ENCODE measurements at places on chromosomes 1 and 21.

DNA sequence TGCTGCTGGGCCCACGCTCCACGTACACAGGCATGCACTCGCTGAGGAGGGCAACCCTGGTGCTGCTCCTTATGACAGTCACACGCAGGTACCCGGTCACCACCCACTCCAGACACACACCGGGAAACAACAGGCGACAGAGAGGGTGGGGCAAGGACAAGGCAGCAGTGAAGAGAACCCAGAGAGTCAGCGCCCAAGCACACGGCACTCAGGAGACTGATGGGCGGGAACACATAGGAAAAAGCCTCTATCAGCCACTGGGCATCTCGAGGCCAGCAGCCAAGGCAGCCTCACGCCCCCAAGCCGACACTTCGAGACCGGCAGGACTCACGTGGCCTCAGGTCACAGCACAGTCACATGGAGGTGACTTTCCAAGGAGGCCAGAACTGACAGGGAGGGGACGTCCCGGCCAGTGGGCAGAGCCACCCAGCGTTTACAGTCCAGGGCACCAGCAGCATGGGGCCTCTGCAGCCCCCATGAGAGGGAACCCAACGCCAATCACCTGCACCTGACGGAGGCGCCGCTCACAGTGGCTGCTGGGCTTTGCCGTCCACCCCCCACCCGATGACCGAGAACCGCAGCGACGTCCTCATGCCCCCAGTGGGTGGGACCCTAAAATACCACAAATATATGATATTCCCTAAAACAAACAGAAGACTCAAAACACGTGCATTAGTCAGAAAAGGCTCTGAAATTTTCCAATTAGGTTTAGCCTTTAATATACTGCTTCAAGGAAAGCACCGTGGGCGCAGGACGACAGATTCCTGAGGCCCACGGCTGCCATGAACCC lies 19.7 kb downstream of the PTTG1IP start:
- no peak for DNase-seq

DNA sequence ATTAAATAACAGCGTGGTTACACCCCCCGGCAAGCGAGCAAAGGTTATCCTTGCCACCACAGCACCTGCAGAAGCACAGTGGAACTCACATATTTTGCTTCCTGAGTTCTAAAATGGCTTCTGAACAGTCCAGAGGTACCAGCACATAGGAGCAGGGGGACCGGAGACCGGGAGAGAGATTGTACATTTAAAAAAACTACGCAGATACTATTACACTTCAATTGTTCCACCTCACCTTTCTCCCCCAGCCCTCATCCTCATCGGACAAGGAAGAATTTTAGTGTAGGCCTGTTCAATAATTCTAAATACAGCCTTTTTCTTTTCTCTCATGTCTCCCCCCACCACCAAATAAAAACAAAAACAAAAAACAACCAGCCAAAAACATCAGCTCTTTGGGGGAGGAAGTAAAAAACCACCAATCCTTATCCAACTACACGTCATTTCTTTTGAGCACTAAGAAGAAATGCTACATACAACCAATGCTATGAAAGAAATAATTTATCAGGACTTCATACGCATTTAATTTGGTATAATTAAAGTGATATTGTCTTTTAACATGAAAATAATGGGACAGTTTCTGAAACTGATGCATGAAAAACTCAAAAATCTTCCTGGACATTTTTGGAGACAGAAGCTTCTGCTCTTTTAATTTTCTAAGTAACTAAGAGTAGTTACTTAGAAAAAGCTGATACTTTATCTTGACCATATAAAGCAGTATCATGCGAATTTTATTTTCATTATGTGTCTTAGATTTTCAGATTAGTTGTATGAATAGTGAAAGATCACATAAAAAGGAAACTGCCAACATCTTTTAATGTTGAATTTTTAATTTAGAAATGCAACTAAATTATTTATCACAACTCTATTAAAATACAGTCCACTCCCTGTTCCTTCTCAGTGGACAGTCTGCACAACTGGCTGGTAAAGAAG lies 9.1 kb downstream of the CDKN2C start:
- DNase-seq, result no peak

GRCh38 chr1:174112489-174113162 lies 46.7 kb upstream of the RABGAP1L start:
- no peak for DNase-seq

- no peak for DNase-seq
Observed at GRCh38 chr1:238141353-238141752, 250.6 kb upstream of the ZP4 start.

DNA sequence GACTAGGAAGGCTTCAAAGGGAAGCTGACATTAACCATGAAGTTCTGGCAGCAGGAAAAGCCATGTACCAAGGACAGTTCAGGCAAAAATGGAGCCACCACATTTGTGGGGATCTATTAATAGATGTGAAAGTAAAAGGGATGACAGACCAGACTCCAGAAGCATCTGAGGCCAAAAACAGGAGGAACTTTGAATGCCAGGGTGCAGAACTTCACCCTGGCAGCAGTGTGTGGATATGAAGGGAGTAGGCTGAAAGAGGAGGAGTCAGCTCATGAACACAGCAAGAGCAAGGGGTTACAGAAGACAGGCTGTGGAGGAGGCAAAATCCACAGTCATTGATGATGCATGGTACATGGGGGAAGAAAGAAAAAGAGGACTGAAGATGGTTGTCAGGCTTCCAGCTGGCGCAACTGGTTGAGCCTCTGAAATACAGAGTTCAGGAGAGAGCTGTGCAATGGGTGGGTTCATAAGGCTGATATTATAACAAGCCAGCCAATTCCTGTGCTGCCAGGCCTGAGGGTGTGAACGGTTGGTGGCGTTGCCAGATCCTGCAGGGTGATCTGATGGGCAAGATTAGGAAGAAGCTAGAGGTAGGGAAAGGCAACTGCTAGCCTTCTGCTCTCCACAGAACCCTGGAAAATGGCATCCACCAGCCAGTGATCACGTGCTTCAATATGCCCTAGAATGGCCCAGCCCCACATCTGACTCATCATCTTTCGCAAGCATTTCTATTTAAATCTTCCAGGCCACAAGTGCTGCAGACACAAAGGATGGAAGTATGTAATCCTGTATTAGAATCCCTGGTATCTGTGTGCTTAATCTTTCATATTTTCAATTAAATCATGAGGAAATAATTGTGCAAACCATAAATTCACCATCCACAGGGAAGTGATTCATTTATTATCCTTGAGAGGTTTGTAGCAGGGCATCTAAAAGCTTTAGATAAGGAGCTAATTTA lies 81.9 kb downstream of the SLC25A24 start:
- DNase-seq, result peak; percentile 50

GRCh38 chr1:197438010-197438790 lies 170.1 kb downstream of the CRB1 start:
- no peak for DNase-seq

DNA sequence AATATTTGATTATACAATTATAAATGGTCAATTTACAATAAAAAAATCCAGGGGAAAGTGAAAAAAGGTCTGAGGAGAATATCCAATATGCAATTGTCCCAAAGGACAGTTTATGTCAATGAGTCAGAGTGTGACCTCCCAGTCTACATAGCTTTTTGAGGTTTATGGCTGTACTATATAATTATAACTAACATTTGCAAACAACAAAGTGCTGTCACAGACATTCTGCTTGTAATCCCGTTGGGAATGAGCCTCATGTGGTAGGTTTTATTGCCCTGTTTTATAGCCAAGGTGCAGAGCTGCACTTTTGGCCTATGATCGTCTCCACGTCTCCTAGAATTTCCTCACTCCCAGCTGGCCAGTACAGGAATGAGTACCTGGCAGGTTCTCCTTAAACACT lies 103.8 kb downstream of the ADSS2 start:
- DNase-seq, result no peak

GRCh38 chr1:167137332-167137781 lies 43.5 kb downstream of the STYXL2 start:
- DNase-seq, result no peak

DNA sequence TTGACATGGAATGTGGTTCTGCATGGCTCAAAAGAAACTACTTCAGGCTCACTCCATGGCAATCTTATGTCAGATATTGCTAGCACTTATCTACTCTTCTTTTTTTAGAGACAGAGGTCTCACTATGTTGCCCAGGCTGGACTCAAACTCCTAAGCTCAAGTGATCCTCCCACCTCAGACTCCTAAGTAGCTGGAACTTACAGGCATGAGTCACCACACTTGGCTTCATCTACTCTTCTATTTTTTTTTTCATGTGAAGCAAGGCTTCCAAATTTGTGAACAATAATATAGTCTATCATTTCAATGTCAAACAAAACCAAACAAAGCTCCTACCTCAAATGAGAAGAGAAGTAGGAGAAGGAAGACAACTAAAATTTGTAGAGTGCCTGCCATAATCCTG lies 7.5 kb upstream of the PSEN2 start:
- DNase-seq, result no peak

GRCh38 chr1:90948301-90948700 lies 73.5 kb downstream of the ZNF644 start:
- DNase-seq, result no peak

DNA sequence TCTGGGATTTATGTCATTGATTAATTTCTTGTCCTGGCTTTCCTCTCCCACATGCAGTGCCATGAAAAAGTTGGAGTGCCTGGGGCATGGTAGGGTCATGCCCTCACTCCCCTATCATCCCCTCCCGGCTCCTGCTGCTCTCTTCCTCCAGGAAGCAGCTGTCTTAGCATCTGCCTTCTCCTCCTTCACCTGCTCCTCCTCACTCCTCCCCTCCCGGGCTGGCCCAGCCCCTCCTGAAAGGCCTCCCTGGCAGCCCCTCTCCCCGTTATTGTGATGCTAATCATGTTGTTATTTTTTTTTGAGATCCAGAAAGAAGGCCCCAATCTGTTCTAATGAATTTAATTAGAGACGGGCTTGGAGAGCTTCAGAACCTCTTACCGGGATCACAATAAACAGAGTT lies 36.3 kb upstream of the NFASC start:
- no peak for DNase-seq

GRCh38 chr1:19645411-19646251 lies 1.5 kb downstream of the NBL1 start:
- no peak for DNase-seq

DNA sequence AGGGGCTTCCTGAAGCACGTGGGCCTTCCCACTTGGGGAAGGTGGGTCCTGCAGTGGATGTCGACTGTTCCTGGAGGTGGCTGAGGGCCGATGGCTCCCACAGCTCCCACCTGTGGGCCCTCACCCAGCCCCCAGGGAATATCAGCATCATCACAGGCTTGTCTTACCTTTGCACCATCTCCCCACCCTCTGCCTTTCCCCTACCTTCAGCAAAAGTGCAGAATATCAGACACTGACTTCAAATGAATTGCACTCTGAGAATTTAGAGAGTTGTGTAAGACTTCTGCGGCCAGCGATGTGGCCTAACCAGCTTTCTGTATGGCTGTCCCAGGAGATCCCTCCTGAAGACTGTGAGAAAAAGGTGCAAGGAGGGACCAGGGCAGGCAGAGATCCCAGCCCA lies 105.4 kb downstream of the PRDM2 start:
- DNase-seq, result no peak

DNA sequence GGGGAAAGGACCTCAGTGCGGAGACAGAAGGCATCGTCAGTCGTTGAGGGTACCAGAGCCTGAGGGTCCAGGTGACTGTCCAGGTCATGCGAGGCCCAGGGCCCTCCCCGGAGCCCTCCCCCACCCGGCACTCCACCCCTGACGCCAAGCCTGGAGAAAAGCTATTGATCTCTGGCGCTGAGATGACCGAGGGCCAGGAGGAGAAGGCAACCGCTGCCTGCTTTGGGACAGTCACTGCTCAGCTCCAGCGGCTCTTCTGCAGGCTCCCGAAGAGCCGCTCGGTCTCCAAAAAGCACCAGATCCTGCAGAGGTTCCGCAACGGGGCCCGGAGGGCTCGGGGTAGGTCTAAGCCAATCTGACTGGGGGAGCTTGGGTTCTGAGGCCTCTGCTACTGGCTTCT lies 10.9 kb downstream of the RASSF5 start:
- no peak for DNase-seq

DNA sequence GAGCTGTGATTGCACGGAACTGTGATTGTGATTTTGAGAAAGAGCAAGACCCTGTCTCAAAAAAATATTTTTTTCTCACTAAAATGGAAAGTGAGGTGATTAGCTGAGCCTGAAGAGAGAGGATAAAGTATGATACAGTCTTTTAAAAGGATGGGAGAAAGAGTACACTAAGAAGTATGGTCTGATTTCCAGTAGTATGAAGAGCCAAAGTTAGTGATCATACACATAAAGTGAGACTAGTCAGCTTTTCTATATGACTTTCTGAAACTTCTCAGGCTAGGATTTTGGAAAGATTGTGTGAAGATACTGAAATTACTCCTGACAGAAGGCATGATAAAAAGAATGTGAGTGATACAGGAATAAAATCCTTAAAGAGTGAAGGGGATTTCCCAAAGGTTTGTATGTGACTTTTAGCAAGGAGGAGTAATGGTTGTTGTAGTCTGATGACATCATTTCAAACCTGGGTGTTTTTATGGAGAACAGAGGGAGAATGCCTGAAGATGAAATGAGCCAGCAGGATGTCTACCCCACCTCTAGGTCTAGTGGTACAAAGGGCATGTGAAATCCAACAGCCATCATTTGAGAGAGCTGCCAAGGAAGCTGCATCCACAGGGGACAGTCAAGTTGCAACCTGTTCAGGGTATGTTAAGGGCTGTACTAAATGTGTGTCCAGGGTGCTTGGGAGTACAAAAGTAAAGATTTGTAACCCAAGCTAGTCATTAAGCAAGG lies 157.7 kb downstream of the PIK3R3 start:
- no peak for DNase-seq

DNA sequence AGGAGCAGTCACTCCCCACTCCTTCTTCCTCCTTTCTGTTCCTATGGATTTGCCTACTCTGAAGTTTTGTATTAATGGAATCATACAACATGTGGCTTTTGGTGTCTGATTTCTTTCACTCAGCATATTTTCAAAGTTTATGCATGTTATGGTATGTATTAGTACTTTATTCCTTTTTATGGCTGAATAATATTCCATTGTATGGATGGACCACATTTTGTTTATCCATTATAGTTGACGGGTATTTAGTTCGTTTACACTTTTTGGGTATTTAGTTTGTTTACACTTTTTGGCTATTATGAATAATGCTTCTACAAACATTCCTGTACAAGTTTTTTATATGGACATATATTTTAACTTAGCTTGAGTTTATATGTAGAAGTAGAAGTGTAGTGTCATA lies 113.1 kb downstream of the PCBP3 start:
- no peak for DNase-seq

- no peak for DNase-seq
Observed at GRCh38 chr1:57309630-57310029, 114.2 kb downstream of the DAB1 start.

Measured in common myeloid progenitor, CD34-positive (primary cell).